Breast epithelium (tissue), 4 donors: ENCODE measurements at places on chromosomes 7 and 10.

DNA sequence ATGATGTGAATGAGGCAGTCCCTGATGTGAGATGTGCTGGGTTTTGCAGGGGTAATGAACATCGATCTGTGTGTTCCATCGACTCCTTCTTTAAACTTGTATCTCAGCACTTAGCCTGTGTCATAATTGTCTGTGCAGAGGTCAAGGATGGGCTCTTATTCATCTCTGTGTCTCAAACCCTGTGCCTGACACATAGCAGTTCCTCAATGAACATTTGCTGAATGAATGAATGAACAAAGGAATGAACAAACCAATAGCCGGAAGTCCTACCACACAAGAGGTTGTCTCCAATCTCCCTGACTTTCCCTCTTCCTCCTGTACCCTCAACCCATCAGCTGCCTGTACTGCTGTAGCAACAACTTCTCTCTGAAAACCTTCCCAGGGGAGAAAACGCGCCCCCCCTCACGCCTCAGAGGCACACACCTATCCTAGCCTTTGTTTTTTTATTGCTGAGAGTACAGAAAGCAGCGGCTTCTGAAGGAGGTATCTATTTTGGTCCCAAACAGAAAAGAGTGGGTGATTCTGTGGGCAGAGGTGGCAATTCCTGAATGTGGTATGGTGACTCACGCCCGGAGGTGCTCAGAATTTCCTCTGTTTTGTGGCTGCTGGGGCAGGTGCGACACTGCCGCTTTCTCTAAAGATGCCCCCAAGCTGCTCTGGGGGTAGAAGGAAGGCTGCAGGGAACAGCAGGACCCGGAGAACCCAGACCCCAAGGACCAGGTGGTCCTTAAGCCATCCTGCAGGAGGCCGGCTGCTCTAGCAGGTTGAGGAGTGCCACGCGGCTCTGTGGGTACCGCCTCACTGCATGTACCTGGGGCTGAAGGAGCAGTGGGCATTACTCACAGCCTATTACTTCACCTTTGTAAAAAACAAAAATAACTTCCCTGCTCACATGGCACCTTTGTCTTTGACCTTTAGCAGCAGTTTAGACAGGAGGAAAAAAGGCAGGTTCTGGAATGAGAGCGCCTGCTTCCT, 9.6 kb downstream of the IL2RA start:
- H3K27me3 ChIP-seq = no peaks in the 10 kb centered on the region
- peak overlapping the region; percentile 72 for H3K27ac ChIP-seq
- H3K36me3 ChIP-seq = no peaks in the 10 kb centered on the region
- DNase-seq = no peak
- peaks cover 6% of the 10 kb centered on the region for H3K4me1 ChIP-seq
- H3K4me3 ChIP-seq = no peak overlapping the region

DNA sequence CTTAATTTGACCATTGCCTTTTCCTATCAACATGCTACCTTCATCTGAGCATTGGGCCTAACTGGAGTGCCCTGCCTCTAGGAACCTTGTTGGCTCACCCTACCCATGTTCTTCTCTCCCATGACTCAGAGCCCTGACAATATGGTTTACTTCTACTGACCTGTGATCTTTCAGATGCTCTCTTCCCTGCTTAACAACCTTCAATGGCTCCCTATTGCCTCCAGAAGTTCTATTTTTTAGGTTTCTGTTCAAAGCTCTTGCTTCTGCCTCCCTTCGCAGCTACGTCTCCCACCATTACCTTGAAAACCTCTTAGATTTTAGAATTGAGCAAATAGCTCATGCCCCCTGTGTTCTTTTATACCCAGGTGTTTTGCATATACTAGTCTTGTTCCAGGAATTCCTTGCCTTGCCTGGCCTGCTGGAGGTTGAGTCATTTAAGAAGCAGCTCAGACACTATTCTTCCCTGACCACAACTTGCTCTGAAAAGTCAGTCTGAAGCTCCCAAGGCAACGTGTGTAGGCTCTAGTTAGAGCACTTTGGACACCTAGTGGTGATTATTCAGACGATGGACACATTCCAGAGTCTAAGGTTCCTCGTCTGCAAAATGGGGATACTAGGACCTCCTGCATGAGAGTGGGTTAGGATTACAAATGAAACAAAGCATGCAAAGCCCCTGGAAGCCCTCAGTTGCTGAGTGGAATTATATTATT, 64.4 kb upstream of the EMX2 start:
- DNase-seq = no peak
- H3K4me3 ChIP-seq = no peak overlapping the region
- H3K27ac ChIP-seq = peak overlapping the region; percentile 50
- H3K4me1 ChIP-seq = no peaks in the 10 kb centered on the region
- no peaks in the 10 kb centered on the region for H3K36me3 ChIP-seq

GRCh38 chr10:105538874-105539273, 897.8 kb downstream of the SORCS3 start:
- no peaks in the 10 kb centered on the region for H3K4me1 ChIP-seq
- no peak overlapping the region for H3K27ac ChIP-seq
- no peaks in the 10 kb centered on the region for H3K36me3 ChIP-seq
- no peaks in the 10 kb centered on the region for H3K27me3 ChIP-seq
- DNase-seq = no peak
- no peak overlapping the region for H3K4me3 ChIP-seq

- no peaks in the 10 kb centered on the region for H3K4me1 ChIP-seq
- H3K36me3 ChIP-seq = no peaks in the 10 kb centered on the region
- no peak overlapping the region for H3K4me3 ChIP-seq
- DNase-seq = no peak
- H3K27me3 ChIP-seq = no peaks in the 10 kb centered on the region
Measured at GRCh38 chr10:29667191-29667590, 32.4 kb upstream of the SVIL start.

DNA sequence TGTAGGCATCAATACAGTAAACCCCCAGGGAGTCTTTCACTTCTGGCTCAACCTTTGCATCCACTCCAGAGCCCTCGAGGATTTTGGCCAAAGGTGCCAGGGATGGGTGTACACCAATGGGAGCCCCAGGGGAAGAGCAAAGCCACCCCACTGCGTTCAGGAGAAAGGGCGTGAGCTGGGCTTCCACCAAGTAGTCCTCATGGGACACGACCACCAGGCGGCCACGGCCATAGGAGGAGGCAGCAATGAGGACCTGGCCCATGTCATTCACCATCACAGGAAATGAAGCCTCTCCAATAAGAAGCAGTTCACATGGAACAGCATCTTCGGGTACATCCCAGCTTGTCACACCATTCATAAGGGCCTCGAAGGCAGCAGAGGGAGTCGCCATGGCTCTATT, 25.8 kb downstream of the TCAF1 start:
- no peak overlapping the region for H3K27ac ChIP-seq
- no peaks in the 10 kb centered on the region for H3K36me3 ChIP-seq
- no peaks in the 10 kb centered on the region for H3K27me3 ChIP-seq
- no peak for DNase-seq
- H3K4me1 ChIP-seq = no peaks in the 10 kb centered on the region
- H3K4me3 ChIP-seq = no peak overlapping the region

GRCh38 chr7:11191574-11192220, 218.0 kb downstream of the PHF14 start:
- no peak overlapping the region for H3K27ac ChIP-seq
- H3K4me1 ChIP-seq = no peaks in the 10 kb centered on the region
- DNase-seq = no peak
- no peaks in the 10 kb centered on the region for H3K27me3 ChIP-seq
- H3K4me3 ChIP-seq = no peak overlapping the region

GRCh38 chr7:129218514-129219062, 6.2 kb upstream of the AHCYL2 start:
- H3K27ac ChIP-seq = no peak overlapping the region
- no peaks in the 10 kb centered on the region for H3K27me3 ChIP-seq
- peak; percentile 81 for DNase-seq
- H3K4me3 ChIP-seq = no peak overlapping the region

- H3K4me1 ChIP-seq = peaks cover 7% of the 10 kb centered on the region
- H3K27me3 ChIP-seq = no peaks in the 10 kb centered on the region
- no peak overlapping the region for H3K27ac ChIP-seq
- no peak overlapping the region for H3K4me3 ChIP-seq
- peak; percentile 46 for DNase-seq
Measured at GRCh38 chr10:97553575-97554031, 19.0 kb upstream of the ANKRD2 start.

DNA sequence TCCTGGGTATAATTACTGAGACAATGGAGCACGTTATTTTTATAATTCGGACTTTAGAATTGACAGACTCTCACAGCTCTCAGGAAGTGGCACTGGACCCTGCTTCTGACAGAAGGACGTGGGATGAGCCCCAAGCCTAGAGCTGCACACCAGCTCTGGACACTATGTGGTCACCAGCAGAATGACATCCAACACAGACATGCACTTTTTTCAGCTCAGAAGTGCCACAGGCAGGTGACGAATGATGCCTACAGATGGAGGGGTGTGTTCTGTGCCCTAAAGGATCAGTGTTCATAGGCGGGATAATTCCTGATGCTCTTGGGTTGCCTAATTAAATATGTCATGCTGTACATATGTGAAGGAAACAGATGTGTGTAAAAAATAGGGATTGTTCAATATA, 87.9 kb downstream of the VIPR2 start:
- no peak overlapping the region for H3K4me3 ChIP-seq
- no peak for DNase-seq
- no peak overlapping the region for H3K27ac ChIP-seq
- H3K4me1 ChIP-seq = no peaks in the 10 kb centered on the region
- H3K27me3 ChIP-seq = no peaks in the 10 kb centered on the region

GRCh38 chr10:124912101-124912886, 29.6 kb upstream of the ZRANB1 start:
- H3K27ac ChIP-seq = peak overlapping the region; percentile 67
- peaks cover 6% of the 10 kb centered on the region for H3K4me1 ChIP-seq
- no peaks in the 10 kb centered on the region for H3K27me3 ChIP-seq
- H3K4me3 ChIP-seq = no peak overlapping the region

- peak overlapping the region; percentile 58 for H3K27ac ChIP-seq
- no peaks in the 10 kb centered on the region for H3K36me3 ChIP-seq
Measured at GRCh38 chr10:110069502-110069982, 61.8 kb downstream of the ADD3 start.

- H3K36me3 ChIP-seq = no peaks in the 10 kb centered on the region
- no peak overlapping the region for H3K4me3 ChIP-seq
- no peaks in the 10 kb centered on the region for H3K27me3 ChIP-seq
- no peak for DNase-seq
- H3K4me1 ChIP-seq = no peaks in the 10 kb centered on the region
Measured at GRCh38 chr10:100140070-100140469, 45.8 kb downstream of the ERLIN1 start.

GRCh38 chr10:130834170-130834569, 477.4 kb downstream of the TCERG1L start:
- no peak overlapping the region for H3K27ac ChIP-seq
- H3K4me1 ChIP-seq = no peaks in the 10 kb centered on the region
- DNase-seq = no peak
- no peaks in the 10 kb centered on the region for H3K27me3 ChIP-seq

- no peak overlapping the region for H3K27ac ChIP-seq
- H3K27me3 ChIP-seq = peaks cover 18% of the 10 kb centered on the region
- H3K4me3 ChIP-seq = no peak overlapping the region
- H3K4me1 ChIP-seq = no peaks in the 10 kb centered on the region
- no peaks in the 10 kb centered on the region for H3K36me3 ChIP-seq
- DNase-seq = no peak
Measured at GRCh38 chr10:11449761-11450160, 161.7 kb downstream of the USP6NL start.

DNA sequence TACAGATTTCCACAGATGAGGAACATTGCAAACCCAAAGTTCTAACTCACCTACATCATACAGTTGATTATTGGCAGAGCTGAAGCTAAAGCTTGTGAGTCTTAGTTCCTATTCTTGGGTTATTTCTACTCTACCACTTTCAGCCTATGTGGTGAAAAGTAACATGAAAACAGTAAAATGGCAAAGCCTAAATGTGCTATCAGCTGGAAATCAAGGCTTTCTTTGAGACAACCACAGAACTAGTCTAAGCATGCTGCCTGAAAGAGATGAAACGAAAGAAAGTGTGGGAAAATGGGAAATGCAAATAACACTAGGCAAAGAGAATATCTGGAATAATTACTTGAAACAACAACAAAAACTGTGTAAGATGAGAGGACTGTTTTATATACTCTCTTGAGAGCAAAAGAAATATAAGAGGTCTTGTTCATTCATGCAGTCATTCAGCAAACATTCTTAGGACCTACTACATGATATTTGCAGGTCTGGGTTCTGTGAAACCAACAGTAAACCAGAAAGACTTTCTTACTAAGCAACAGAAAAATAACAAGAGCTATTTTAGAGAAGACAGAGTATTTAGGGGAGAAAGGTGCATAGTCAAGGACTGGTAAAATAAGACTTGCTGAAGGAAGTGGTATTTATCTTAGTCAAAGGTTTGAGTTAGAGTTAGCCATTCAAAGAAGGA, 437.1 kb downstream of the HTR7 start:
- H3K4me3 ChIP-seq = no peak overlapping the region
- no peaks in the 10 kb centered on the region for H3K4me1 ChIP-seq
- H3K36me3 ChIP-seq = no peaks in the 10 kb centered on the region
- no peak overlapping the region for H3K27ac ChIP-seq
- no peak for DNase-seq

DNA sequence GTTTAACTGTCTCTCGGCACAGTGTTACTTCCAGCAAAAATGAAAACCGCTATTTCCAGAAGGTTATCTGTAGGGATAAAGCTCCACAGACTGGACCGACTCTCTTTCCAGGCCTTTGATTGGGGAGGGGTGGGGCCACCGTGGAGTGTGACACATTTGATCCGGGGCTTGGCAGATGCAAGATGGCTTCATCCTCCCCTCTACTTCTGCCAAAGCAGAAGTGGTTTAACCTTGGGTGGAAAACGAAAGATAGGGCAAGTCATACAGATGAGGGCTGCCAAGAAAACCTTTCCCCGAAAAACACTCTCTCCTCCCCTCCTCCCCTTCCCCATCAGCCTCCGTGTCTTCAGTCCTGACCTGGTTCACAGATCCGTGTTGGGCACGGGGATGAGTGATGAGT, 139.7 kb upstream of the SH2B2 start:
- no peaks in the 10 kb centered on the region for H3K27me3 ChIP-seq
- H3K36me3 ChIP-seq = no peaks in the 10 kb centered on the region
- no peak overlapping the region for H3K4me3 ChIP-seq
- DNase-seq = no peak
- H3K27ac ChIP-seq = no peak overlapping the region
- no peaks in the 10 kb centered on the region for H3K4me1 ChIP-seq

- no peak for DNase-seq
- no peak overlapping the region for H3K27ac ChIP-seq
- no peaks in the 10 kb centered on the region for H3K36me3 ChIP-seq
- no peaks in the 10 kb centered on the region for H3K4me1 ChIP-seq
- H3K27me3 ChIP-seq = no peaks in the 10 kb centered on the region
- H3K4me3 ChIP-seq = no peak overlapping the region
Measured at GRCh38 chr10:16886031-16886430, 68.8 kb upstream of the RSU1 start.

DNA sequence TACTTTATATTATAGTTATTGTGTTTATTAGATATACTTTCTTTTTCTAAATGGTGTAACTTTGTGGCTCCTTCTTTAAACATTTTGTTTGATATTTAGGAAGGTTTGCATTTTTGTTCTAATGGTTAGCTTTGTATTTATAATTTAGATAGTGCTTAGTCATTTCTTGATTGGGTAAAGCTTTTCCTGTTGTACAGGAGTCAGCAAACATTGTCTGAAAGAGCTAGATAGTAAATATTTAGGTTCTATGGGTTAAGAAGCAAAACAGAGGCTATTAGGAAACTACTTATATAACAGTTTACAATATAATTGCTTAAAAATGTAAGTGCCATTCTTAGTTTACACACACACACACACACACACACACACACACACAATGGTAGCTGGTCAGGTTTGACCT, 70.6 kb upstream of the CCDC6 start:
- H3K4me1 ChIP-seq = no peaks in the 10 kb centered on the region
- H3K4me3 ChIP-seq = no peak overlapping the region
- H3K27me3 ChIP-seq = no peaks in the 10 kb centered on the region
- H3K36me3 ChIP-seq = no peaks in the 10 kb centered on the region
- DNase-seq = no peak
